Tibial artery (tissue), 4 donors: ENCODE measurements at places on chromosomes 1 and 21.

- DNase-seq: no peak
Measured at GRCh38 chr1:47725511-47725991, 271.6 kb downstream of the TRABD2B start.

- DNase-seq: no peak
Measured at GRCh38 chr21:26050857-26051256, 119.7 kb downstream of the APP start.

- no peak for DNase-seq
Measured at GRCh38 chr21:34768326-34768725, 99.5 kb downstream of the CLIC6 start.

- DNase-seq: no peak
Measured at GRCh38 chr1:21834094-21834493, 22.0 kb downstream of the LDLRAD2 start.

DNA sequence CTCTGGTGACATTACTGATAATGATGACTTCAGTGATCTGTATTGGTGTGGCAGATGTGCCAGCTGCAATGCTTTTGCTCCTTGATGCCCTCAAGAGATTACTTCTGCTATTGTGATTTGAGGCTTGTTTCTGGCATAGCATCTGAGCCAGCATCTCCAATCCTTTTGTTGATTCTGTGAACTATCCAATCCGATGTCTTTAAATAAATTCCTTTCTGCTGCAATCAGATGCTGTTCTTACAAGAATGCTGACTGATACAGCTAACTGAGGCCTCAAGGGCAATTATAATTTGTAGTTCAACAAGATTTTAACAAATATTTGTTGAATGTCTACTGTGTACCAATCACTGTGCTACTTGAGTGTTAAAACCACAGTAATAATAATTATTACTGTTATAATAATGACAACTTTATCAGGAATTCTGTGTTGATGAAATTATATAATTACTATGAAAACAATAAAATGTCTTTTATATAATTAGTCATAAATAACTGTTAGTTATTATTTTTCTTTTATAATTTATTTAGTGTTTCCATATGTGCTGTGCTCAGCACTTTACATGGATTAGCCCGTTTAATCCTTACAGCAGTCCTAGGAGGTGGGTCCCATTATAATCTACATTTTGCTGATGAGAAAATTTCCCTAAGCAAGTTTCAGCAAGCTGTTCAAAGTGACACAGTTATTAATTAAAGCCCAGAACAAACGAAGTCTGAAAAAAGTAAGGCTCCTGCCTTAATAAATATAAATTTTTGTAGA, 308.2 kb downstream of the BRINP3 start:
- no peak for DNase-seq

DNA sequence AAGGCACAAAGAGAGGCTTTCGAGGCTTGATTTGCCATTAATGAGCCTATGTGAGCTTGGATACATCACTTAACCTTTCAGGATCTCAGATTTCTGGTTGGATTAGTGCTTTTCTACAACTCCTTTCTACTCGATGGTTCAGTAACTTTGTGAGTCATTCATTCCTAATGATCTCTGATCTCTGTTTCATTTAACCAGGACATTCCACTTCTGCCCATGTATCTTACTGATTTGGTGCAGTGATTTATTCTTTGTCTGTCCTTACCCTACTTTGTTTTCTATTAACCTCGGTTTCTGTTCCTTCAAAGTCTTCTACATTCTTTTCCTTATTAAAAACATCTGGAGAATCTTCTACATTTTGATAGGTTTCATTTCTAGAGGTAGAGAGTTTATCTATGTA, 94.6 kb upstream of the ZBTB18 start:
- DNase-seq: no peak

GRCh38 chr1:205492774-205493173, 11.7 kb upstream of the CDK18 start:
- DNase-seq: no peak

- DNase-seq: no peak
Measured at GRCh38 chr1:208230668-208231529, 13.3 kb downstream of the PLXNA2 start.

- no peak for DNase-seq
Measured at GRCh38 chr21:42258885-42259407, 40.0 kb downstream of the ABCG1 start.

- DNase-seq: no peak
Measured at GRCh38 chr1:24481101-24481500, 21.5 kb upstream of the RCAN3 start.

GRCh38 chr1:72281144-72281543, 1.2 kb downstream of the NEGR1 start:
- DNase-seq: no peak

- DNase-seq: no peak
Measured at GRCh38 chr1:5744341-5744740, 247.9 kb downstream of the NPHP4 start.

DNA sequence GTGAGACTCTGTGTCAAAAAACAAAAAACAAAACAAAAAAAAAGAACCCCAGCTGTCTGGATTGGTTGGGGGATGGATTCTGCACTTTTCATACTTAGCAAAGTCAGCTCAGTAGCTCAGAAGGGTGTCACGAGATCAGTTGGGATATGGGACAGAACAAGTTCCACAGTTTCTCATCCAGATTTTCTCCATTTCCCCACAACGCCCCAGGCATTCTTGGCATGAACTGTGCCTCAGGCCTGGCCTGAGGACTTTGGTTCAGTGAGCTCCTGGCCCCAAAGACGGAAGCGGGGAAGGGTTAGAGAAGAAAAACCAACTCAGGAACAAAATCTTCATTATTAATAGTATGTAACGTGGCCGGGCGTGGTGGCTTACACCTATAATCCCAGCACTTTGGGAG, 1.9 kb downstream of the AKR7A2 start:
- no peak for DNase-seq

DNA sequence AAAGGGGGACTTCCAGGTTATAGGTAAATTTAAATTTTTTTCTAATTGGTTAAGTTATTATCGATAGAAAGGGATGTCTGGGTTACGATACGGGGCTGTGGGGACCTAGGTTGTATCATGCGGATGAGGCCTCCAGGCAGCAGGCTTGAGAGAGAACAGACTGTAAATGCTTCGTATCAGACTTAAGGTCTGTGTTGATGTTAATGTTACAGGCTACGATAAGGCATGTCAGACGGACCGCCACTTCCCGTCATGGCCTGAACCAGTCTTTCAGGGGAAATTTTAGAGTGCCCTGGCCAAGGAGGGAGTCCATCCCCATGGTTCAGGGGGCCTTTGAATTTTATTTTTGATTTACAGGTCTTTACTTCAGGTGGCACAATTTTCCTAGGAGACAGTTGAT, 16.7 kb downstream of the ABCG1 start:
- no peak for DNase-seq

GRCh38 chr1:230128569-230129285, 61.7 kb downstream of the GALNT2 start:
- DNase-seq: no peak

DNA sequence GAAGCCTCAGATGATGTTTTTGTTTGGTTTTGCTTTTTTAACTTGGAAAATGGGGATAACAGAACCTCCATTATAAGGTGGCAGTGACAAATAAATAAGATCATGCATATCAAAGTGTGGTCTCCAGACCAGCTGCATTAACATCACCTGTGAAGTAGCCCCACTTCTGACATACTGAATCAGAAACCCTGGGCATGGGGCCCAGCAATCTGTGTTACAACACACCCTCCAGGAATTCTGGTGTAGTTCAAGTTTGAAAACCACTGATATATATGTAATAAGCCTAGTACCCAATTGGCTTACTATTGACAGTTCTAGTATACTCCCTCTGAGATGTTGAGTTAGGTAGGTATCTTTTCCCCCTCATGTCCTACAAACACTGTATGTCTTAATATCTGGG, 24.1 kb upstream of the RNF19B start:
- DNase-seq: peak; percentile 27

GRCh38 chr1:243396876-243397275, 141.0 kb downstream of the SDCCAG8 start:
- DNase-seq: no peak

DNA sequence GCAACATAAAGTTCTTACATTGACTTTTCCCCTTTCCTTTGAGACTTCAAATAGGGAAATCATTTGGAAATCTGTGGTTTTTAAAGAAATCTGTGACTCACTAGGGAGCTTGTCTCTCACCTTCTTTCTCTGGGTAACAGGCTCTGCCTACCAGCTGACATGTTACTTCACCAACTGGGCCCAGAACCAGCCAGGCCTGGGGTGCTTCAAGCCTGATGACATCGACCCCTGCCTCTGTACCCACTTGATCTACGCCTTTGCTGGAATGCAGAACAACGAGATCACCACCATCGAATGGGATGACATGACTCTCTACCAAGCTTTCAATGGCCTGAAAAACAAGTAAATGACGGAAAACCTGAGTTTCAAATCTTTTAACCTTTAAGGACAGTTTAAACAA, 9.2 kb upstream of the CHIA start:
- DNase-seq: no peak

DNA sequence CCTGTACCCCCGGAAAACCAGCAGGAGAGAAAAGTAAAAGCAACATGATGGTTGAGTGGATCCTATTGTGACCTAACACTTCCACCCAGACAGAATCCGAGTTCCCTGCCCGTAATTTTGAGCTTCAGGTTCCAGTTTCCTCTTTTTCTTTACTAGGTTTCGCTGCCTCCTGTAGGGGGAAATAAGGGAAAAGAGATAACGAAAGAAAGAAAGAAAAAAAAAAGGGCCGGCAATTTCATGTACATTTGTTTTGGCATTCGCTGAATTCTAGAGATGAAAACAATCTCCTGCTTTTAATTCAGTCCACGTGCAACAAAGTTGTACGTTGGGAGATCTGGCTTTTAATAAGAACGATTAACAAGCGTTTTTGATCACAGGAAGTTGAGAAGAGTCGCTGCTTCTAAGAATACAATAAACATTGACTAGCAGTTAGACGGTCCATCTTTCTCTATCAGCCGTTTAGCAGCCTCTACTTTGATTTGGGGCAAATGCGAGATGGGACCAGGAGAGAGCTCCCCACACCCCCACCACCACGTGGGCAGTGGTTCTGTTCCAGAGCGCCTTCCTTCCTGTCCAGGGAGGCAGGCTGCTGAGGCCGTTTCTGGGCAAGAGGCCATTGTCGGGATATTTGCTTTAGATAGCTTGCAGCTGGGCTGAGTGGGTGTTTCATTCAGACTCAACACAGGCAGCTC, 155.9 kb upstream of the RUNX1 start:
- DNase-seq: peak; percentile 81

DNA sequence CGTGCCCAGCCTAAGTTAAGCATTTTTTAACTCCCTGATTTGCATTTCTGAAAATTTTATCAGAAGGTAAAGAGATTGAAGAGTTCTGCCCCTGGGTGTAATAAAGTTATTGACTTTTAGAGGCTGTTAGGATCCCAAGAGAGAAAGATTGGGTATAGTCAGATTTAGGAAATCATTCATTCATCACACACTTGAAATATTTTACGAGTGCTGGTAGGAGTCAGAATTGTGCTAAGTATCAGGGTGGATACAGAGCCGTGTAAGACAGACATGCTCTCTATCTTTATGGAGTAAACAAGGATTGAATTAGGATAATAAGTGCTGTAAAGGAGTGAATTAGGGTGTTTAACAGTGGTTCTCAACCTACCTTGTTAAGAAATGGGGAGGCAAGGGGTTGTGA, 3.0 kb downstream of the SZT2 start:
- DNase-seq: no peak

DNA sequence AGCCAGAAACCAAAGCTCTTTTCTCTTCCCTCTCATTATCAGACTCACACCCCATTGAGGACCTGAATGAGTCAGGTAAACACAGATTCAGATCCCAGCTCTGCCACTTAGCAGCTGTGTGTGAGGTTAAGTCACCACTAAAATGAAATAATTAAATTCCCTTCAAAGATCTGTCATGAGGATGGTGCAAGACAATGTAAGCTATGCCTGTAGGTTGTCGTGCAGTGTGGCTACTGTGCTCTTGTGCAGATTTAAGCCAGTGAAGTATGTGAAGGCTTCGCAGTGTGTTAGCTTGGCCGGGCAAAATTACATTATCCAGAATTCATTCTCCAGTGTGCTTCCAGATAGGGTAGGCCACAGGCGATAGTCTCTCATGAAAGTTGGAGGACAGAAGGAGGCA, 13.6 kb downstream of the UBL4B start:
- no peak for DNase-seq

- DNase-seq: no peak
Measured at GRCh38 chr1:171134204-171134923, 43.7 kb downstream of the FMO3 start.

DNA sequence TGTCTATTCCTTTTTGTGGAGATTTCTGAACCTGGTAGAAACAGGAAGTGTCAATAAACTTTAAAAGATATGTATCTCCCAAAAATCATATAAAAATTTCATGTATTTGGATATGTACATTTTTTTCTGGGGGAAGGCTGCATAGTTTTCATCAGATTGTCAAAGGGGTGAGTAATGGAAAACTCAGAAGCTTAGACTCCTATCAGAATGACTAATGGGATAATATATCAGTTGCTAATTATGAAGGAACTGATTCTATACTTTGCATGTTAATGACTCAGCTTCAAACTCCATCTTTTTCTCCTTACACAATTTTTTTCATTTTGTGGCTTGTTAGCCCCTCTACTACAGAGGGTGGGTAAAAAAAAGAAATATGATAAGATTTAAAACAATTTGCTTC, 55.9 kb downstream of the GON4L start:
- DNase-seq: no peak

DNA sequence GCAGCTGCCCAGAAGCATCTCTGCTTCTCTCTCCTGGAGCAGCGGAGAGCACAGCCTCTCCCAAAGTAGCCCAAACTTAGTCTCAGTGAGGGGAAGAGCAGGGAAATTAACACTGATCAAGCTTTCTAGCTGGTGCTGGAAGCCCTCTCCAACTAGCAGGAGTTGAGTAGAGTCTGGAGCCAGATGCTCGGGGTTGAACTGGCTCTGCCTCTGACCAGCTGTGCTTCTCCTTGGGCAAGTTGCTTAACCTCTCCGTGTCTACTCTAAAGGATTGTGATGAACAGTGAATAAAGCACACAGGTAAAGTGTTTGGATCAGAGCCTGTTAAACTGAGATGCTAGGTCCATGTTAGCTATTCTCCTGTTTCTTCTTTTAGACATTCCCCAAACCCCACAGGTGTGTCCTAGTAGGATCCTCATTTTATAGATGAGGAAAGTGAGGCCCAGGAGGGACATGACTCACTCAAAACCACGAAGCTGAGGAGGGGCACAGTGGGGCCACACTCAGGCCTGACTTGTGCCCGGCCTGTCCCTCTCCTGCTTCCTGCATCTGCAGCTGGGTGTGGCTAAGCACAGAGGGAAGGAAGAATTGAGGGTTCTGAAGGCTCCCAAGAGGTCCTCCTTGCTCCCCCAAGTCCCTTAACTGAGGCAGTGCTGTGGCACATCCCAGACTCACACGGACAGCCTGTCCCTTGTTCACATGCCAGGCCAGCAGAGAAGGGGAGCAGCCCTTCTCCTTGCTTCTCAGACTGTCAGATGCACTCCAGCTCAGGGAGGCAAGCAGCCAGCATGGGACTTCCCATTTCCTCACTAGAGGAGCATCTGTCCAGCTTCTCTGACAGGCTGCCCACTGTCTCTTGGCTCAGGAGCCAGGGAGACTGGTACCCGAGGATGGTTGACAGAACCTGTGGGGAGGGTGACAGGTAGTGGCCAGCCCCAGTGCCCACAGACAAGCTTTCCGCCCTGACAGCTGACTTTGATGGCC, 152.0 kb upstream of the IGSF21 start:
- no peak for DNase-seq
